ENCODE measurements at places on chromosomes 1 and 21.

DNA sequence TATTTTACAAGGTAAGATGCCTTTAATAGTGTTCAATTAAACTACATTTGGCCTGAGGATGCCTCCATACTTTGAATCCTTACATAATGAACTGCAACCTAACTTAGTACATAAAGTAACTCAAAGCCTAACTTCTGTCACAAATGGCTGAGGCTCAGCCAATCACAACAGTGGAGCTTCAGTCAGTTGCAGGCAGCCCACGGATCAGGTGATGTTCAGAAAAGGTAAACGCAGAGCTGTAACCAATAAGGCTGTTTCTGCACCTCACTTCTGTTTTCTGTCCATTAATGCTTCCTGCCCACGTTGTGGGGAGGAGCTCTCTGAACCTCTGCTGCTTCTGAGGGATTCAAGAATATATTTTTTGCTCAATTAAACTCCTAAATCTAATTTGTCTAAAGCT lies 94.8 kb upstream of the KIAA0040 start:
- DNase-seq: no peak

GRCh38 chr1:215192306-215192705 lies 109.8 kb downstream of the KCNK2 start:
- DNase-seq: no peak

DNA sequence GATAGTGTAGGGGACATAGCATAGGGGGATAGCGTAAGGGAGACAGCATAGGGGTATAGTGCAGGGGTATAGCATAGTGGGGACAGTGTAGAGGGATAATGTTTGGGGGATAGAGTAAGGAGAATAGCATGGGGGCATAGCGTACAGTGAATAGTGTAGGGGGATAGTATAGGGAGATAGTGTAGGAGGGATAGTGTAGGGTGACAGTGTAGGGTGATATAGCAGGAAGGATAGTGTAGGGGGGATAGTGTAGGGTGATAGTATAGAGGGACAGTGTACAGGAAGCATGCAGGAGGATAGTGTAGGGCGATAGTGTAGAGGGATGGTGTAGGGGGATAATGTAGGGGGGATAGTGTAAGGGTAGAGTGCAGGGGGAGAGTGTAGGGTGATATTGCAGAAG lies 11.7 kb upstream of the ARF1 start:
- no peak for DNase-seq

- DNase-seq: no peak
Observed at GRCh38 chr1:186865857-186866256, 37.1 kb downstream of the PLA2G4A start.

DNA sequence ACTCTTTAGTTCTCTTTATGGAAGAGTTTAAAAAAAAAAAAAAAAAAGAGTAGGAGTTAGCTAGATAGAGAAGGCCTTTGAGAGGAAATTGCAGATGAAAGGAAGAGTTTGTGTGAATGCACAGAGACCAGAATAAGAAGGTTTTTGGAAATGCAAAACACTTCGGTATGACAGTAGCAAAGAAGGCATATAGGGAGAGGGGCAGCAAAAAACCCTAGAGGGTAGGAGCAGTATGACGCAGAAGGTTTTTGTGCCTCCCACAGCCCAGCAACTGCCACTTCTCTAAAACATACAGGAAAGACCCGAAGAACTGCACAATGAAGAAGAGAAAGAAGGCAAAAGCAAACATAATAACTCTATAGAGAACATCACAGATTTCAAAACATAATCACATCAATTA lies 84.3 kb downstream of the WDR64 start:
- DNase-seq: no peak

DNA sequence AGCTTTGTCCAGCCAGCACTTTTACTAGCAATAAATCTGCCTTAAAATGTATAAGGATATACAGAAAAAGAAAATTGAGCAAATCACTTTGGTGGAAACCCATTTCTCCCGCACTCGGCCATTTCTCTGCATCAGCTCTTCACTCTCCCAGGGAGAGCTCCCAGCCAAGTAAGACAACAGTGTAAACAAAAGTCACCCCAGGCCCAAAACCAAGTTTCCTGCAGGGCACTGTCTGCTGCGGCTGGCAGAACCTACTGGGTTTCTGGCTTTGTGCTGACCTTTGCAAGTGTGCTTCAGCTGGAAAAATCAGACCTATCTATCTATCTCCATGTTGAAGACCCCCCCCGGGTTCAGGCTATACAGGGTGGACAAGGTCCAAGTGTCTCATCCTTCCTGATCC lies 476.7 kb upstream of the CAMK1G start:
- no peak for DNase-seq

- peak; percentile 51 for DNase-seq
Observed at GRCh38 chr1:223776075-223776814, 63.9 kb downstream of the CAPN2 start.

DNA sequence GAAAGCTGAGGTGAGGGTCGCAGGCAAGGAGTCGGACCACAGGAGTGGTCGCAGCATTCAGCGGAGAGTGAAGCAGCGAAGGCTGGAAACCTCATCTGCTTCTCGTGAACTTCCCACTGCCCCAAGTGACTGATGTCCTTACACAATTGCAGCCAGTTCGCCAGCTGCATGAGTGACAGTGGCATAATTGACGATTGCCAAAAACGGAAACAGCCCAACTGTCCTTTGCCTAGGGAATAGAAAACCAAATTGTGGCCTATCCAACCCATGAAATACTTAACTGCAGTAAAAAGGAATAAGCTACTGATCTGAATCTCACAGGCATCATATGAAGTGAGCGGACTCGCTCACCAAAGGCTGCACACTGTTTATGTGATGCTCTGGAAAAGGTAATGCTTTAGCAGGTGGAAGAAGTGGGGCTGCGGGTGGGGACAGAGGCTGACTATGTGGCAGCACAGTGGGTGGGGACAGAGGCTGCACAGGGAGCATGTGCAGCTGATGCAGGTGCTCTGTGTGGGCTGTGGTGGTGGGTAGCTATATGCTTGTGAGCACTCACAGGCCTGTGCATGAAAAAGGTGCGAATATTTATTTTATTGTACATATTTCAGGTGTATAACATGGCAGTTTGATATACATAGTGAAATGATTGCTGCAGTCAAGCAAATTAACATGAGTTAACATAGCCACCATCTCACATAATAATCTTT lies 4.2 kb upstream of the NLRP3 start:
- no peak for DNase-seq

DNA sequence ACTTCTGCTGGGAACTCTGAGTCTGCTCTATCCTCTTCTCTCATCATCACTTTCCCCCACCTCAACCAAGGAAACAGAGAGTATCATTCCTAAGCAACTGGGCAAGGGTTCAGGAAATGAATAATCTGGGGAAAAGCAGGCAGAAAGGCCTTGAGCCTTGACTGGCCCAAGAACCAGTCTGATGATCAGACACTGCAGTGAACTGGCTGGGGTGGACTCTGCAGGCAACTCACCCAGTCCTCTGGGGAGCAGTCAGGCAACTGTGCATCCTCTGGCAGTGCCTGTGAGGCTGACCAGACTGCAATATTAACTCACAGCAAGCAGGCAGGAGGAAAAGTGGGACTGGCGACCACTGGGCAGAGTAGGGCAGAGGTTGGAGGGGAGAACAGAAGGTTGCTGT lies 991 bp downstream of the ANKRD35 start:
- no peak for DNase-seq

- peak; percentile 20 for DNase-seq
Observed at GRCh38 chr1:23217421-23218115, at the start of gene HTR1D. TSS of gene HTR1D (minus strand) at chr1:23217502. CDS start at chr1:23194219, 23,283 bp downstream.

GRCh38 chr1:70146488-70146887 lies 58.9 kb downstream of the LRRC40 start:
- no peak for DNase-seq

- no peak for DNase-seq
Observed at GRCh38 chr1:151801310-151801820, 3.9 kb downstream of the LINGO4 start.

DNA sequence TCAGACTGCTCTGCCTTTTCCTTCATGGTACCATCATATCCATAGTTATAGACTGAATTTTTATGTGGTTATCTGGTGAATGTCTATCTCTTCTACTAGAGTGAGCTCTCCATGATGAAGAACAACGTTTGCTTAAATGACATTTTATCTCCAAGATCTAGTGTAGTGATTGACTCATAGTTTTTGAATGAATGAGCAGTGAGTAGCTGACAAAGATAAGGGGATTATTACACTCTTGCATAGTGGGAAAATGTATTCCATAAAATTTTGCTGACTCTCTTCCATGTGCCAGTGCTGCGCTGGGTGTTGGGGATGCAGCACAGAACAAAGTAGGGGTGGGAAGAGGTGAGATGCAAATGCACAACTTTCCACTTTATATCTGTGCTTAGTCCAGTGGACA lies 147.7 kb downstream of the TGFB2 start:
- DNase-seq: no peak

- peak; percentile 48 for DNase-seq
Observed at GRCh38 chr1:114510274-114511031, 550 bp downstream of the TRIM33 start.

- DNase-seq: peak; percentile 4
Observed at GRCh38 chr1:48470950-48471690, 884 bp downstream of the SPATA6 start.

DNA sequence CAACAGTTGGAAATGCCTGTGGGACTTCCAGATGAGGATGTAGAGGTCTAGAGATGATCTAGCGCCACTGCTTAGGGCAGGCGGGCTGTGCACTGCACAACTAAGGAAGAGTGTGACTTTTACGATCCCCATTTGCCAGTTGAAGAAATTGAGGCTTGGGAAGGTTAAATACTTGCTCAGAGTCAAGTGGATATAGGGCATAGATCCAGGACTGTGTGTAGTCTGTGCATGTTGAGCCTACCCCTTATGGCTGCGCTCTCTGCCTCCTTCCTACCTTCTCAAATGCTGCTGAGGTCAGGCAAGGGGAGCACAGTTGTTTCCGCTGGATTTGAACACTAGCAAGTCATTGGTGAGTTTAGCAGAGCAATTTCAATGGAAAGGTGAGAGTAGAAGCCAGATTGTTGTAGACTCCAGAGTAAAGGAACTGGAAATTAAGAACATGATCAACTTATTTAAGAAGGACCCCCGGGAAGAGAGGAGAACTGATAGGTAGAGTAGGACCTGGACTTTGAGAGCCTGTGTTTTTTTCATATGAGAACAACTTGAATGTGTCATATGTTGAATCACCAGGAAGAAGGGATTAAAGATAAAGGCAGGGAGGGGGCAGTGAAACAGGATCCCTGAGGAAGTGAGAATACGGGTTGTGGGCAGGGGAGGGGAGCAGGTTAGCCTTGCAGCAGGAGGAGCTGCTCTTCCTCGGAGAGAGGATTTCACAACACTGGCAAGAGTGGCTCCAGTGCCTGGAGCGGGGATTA lies 2.7 kb downstream of the CAPN2 start:
- DNase-seq: no peak

DNA sequence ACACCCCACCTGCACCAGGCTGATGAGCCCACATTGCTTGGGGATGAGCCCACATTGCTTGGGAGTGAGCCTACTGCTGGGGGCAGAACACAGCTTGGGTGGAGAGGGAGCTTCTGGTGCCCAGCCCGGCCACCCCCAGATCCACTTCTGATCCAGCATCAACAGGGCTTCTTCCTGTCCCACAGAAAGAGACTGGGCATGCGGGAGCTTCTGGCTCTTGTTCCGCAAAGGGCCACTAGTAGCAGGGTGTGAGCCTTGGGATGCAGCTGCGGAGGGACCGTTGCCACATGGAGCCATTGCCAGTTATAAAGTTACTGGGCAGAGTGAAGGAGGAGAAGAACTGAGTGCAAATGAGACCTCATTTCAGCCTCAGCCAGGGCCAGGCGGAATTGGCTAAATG lies 36.3 kb downstream of the PKP1 start:
- DNase-seq: no peak

- DNase-seq: no peak
Observed at GRCh38 chr1:54995013-54995760, 3.5 kb upstream of the BSND start.

DNA sequence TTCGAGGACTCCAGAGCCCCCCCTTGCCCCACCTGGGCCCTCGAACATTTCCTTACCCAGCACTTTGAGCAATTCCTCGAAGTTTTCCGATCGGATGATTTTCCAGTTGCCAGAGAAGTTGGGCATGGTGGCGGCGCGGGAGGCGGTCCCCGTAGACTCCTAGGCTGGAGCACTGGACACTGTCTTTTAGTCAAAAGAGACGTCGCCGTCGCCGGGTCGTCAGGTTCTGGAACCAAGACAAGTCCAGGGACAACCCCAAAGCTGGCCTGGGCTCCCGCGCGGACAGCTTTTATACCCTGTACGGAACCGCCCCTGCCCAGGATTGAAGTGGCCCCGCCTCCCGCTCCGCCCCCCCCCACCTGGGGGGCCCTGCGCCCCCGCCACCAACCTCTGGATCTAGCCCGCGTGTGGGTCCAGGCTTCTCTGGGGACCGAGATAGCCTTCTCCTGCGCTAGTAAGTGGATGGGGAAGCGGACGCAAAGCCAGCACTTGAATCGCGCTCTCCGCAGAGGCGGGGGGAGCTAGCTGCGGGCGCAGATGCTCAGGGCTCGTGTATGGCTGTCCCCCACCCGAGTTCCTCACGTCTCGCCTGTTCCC lies at the start of gene CRABP2:
CRABP2 (minus strand) TSS at position 263 of the 597 bp plus-strand sequence; CDS start at position 126, 137 bp downstream.
- no peak for DNase-seq

GRCh38 chr1:43005460-43006361 lies 47.0 kb upstream of the SLC2A1 start:
- DNase-seq: no peak

DNA sequence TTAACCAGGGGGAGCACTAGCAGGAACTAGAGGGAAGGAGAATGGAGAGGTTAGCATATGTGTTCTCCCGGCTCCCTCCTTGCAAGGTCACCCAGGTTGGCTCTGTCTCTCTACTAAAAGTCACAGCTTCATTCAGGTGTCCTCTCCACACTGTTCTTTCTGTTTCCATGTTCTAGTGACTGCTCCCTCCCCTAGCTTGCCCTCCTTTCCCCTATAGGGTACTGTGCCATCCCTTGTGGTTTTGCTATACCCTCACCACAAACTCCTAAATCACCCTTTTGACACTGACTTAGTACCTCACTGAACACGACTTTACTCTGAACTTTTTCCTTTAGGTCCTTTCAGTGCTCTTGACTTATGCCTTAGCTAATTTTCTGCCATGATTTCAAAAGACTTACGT lies 389.3 kb downstream of the ST6GALNAC3 start:
- DNase-seq: no peak

DNA sequence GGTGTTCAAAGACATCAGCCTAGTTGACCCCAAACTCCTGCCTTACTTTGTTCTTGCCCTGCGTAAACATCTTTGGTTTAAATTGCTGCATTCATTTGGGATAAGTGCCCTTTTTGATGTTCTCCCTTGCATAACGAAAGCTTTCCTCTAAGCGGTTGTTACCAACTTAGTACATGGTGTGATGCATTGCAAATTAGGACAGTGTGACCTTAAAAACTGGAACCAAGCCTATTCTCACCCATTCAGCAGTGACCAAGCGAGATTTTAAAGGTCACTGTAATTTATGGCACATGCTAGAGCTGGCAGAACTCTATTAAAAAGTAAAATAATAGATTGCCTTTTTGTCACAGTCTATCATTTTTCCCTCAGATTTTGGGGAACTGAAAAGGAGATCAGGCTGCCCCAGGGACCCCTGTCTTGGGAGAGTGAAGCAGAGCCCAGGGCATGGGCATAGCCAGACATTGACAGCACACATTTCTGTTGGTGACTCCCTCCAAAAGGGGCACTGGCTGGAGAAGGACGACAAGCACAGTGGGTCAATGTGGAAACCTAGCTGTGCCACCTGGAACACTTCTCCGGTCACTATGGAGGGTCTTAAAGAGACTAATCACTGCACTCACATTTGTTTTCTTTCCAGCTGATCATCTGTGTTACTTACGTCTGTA lies 63.9 kb downstream of the KCNK1 start:
- DNase-seq: no peak
